Activated CD8-positive, alpha-beta memory T cell treated with anti-CD3 and anti-CD28 coated beads for 1 hour (primary cell): ENCODE measurements at places on chromosomes 2 and 18.

GRCh38 chr2:176978921-176979320 is 233.7 kb upstream of the HNRNPA3 start:
- no peak for DNase-seq

DNA sequence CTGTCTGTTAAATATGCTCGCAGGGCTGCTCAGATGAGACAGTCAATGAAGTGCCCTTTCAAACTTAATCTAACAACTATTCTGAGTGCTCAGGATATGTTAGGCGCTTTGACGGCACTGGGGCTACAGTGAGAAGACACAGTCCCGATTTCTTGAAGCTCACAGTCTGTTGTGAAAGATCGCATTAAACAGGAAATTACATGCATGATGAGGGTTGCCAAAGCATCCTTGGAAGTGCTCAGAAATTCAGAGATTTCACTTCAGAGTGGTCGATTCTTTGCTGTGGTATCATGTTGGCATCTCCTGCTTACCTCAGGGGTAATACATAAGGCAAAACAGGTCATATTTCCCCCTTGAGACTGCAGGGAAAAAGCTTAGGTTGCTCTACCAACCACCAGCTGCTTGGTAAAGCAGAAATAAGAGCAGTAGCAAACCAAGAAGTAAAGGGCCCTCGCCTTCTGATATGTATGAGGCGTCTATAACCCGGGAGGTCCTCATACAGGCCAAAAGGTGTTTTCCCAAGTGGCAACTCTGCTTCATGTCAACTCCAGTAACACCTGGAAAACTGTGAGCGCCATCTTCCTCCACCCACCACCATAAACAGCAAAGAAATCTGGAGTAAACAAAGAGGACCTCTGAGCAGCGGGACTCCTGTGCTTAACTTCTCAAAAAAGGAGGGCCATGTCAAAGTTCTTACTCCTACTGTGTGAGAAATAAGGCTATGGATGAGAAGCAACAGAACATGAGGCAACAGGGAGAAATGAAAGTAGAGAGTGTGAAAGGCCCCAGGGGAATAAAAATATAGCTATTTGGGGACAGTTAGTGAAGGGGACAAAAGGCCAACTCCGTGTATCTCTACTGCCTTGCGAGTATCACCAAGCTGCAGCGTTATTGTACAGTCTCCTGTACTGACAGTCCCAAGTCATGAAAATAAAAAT is 79.3 kb downstream of the CLHC1 start:
- DNase-seq = no peak

DNA sequence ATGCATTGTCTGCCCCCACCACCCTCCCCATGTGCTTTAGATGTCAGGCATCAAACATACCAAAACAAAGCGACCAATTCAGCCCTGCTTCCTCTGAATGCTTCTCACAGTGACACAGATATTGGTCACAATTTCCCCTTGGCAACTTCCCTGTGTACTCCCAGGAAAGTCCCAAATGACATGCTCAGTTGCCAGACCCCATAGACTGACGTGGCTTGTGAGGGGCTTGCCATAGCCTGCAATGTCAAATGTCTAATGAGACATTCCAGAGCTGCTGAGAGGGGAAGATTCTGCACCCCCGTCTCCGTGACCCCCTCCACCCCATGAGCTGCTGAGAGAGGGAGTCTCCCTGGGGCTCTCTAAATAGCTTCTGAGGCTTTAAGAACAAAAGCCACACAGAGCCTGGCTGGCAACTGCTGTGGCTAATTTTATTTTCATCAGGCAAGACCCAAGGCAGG is 47.3 kb downstream of the RFTN2 start:
- no peak for DNase-seq

- no peak for DNase-seq
Measured at GRCh38 chr2:174023591-174024523, 58.7 kb upstream of the SP3 start.

GRCh38 chr18:62637807-62638687 is 77.3 kb upstream of the PHLPP1 start:
- DNase-seq = peak; percentile 18

GRCh38 chr2:46852124-46852523 is 63.5 kb downstream of the MCFD2 start:
- no peak for DNase-seq

DNA sequence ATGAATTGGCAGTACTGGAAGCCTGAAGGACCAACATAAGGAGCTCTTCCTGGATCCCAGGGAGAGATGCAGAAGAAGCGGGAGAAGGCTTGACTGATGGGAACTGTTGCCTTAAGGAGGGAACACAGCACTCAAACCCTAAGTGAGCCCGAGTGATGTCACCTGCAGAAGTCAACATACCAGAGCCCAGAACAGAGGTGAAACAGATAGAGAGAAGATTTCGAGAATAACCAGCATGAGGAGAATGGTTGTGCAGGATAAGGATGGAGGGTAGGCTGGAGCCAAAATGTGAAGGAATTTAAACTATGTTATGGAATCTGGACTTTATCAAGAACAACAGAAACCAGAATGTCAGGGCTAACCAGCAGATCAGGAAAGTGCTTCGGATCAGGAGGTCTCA is 463.1 kb upstream of the DDX18 start:
- DNase-seq = no peak

- DNase-seq = no peak
Measured at GRCh38 chr2:168180914-168181313, 66.5 kb downstream of the STK39 start.

DNA sequence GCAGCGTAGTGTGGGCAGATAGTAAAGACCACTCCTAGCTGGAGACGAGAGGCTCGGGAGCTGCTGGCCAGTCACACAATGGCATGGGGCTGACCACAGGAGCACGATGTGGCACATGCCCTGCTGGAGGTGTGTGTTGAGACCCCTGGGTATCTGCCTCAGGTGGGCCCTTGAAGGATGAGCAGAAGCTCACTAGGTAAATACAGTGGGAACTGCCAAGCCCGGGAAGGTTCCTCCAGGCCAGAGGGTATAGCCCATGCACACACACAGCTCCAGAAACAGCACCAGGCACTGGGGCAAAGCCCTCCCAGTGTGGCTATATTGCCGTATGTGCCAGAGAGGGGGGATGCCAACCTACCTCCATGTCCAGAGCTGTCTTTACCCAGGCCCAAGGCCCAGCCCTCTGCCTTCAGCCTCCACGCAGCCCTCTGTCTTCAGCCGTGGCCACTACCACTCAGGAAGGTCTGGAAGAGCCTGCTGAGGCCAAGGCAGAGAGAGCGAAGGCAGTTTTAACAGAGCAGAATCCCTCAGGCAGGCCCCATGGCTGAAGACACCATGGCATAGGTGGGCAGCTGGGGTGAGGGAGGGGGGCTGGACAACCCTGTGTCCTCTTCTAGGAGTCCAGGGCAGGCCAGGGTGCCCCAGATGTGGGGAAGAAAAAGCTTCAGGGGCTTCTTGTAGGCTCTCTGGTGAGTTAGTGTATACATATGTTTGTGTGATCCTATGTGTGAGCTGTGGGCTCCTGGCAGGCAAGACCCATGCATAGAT is 7.0 kb upstream of the ARID5A start:
- no peak for DNase-seq

DNA sequence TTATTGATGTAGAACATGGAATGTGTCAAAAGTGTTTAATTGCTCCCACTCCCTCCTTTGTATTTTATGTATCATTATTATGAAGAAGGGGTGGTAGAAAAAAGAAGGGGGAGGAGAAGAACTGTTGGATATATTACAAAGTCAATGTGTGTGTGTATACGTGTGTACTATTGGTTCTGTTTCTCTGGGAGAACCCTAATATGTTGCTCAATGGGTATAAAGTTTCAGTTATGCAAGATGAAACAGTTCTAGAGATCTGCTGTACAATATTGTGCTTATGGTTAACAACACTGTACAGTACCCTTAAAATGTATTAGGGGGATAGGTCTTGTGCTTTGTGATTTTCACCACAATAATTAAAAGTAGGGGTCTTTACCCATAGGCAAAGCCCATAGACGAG is 58.1 kb upstream of the ZC3H15 start:
- no peak for DNase-seq

GRCh38 chr2:36560726-36561125 is 37.2 kb downstream of the FEZ2 start:
- no peak for DNase-seq

DNA sequence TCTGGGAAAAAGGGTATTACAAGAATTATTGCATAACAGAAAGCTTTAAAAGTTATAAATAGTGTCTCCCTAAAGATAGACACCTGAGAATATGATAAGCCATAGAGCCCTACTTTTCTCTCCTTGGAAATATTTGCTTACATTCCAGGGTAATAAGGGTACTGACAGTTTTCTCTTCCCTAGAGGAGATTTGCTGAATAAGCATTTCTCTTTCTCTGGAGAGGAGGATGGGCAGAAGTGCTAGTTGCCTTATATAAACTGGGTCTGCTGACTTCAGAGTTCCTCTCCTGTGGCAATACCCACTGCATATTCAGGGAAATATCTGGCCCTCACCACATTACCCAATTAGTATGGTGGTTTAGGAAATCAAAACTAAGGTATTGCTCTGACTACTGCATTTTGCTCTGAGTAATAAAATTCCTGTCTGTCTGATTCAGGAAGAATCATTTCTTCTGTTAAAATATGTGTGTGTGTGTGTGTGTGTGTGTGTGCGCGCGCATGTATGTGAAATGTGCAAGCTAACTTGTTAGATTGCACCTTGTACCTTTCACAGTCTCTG is 1391.3 kb downstream of the DSC3 start:
- no peak for DNase-seq

- no peak for DNase-seq
Measured at GRCh38 chr2:192000196-192000980, 153.5 kb upstream of the CAVIN2 start.

DNA sequence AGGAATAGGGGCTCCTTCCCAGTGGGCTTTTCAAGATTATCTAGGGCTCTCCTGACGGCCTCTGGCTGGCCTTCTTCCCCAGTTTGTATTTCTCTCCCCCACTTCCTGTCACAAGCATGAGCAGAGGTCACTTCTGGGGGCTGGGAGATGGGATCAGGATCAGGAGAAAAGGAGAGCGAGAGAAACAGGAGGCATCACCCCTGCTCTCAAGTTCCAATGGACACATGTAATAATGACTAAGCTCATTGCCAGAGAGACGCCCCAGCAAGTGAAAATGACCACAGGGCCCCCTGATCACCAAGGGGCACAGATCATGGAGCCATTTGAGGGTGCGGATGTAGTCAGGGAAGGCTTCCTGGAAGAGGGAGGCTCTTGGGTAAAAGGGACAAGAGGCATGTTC is 92.1 kb downstream of the SMAD7 start:
- no peak for DNase-seq

DNA sequence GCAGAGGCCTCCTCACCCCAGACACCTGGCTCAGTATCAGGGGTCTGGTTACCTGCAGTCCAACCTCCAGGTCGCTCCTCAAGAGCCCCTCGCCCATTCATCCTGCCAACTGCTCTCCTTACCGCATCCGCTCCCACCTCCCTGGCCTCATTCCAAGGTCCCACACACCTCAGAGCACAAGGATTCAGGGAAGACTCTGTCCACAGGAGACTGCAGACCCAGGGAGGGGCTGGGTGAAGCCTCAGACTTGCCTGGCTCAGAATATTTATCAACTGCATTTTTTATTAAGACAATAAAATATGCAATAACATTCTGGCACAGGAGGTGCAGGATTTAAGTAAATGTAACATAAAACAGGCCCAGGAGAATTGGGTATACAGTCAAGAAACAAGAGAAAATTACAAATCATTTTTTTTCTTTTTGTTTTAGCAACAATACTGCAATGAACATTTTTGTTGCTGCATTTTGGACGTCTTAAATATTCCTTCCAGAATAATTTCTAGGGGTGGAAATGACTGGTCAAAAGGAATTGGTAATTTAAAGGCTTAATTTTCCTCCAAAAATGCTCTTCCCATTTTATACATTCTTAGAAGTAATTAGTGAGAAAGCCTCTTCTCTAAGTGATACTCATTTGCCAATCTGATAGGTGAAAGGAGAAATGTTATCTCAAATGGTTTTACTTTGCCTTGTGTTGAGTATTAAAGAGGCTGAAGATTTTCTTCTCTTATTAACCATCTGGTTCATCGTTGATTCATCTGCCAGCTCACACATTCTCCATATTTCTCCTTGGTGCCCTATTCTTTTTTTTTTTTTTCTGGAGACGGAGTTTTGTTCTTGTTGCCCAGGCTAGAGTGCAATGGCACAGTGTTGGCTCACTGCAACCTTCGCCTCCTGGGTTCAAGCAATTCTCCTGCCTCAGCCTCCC is 42.5 kb downstream of the TEX44 start:
- no peak for DNase-seq

DNA sequence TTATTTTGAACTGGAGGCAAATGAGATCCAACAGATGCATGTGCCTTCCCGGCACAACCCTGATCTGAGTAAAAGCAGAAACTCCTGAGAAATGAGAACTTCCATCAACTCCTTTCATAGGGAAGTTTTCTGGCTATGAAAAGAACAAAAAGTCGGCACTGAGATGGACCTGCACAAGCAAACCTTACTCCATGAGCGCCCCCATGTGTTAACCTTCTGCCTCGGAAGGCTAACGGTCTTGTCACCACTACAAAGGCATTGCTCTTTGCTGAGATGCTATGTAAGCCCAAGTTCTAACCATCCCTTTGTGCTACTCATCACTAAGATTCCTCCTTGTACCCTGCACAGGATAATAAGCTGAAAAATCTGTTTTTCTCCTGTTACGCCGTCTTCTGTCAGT is 57.3 kb upstream of the SULT1C3 start:
- no peak for DNase-seq

DNA sequence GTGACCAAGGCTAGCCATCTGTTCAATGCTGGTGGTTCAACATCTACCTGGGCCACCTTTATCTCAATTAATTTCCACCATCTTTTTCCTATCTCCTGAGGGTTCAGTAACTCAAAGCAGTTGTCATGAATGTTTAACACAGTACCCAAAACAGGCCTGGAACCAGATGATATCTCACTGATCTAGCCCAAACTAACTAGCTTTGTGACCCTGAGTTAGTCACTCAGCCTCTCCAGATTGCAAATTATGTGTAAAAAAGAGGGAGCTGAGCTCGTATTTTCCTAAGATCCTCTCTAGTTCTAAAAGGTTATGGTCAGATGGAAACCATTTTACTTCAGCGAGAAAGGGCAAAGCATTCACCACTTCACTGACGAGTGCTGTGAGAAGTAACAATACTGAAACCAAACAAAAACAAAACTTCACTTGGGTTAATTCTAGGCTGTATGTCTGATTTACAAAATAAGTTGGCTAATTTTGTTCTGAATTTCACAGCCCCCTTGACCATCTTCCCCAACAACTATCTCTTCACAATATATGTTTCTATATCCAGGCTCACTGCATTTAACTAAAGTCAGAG is 14.8 kb downstream of the SPRED2 start:
- DNase-seq = no peak

- DNase-seq = no peak
Measured at GRCh38 chr2:830419-831224, 120.0 kb upstream of the SNTG2 start.

DNA sequence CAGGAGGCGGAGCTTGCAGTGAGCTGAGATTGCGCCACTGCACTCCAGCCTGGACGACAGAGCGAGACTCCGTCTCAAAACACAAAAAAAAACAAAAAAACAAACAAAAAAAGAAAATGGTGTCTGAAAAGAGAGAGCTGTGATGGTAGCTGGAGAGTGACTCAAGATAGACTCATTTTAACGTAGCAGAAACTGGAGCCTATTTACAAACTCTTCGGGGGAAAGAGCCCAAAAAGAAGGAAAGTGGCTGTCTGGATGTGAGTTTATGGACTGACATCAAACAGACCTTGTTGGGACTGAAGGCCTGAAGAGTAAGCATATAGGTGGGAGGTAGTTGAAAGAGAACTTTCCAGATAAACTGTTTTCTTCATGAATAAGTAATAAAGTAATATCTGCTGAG is 51.8 kb downstream of the LIMS1 start:
- no peak for DNase-seq
